Fibroblast of skin of left quadriceps (primary cell): ENCODE measurements at places on chromosomes 7 and 10.

- no peak for DNase-seq
Observed at GRCh38 chr7:2959828-2960599, 83.7 kb downstream of the CARD11 start.

GRCh38 chr7:1227814-1228544, 4.7 kb upstream of the UNCX start:
- DNase-seq: no peak

DNA sequence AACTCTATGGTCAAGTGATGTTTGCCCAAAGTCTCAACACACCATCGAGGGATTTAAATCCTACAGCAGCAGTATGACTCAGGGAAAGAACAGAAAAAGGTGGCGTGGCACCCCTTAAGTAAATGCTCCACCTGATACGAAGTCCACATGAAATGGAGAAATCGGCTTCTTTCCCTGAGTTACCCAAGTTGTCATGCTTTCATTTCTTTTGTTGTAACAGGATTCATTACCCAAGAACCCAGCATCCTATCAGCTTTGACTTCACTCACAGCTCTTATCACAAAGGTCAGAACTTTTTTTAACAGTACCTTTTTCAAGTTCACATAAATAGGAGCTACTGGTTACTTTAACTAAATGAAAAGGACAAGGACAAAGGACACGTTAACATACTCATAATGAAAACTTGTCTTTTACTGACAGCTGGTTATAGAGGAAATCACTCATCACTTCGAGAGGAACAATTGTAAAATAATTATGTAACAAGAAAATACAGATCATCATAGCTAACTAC, 219.8 kb upstream of the FRMD4A start:
- DNase-seq: no peak

- DNase-seq: no peak
Observed at GRCh38 chr7:73896454-73896853, 35.5 kb downstream of the TMEM270 start.

GRCh38 chr7:64651203-64651602, 14.7 kb upstream of the ZNF107 start:
- DNase-seq: no peak

- DNase-seq: no peak
Observed at GRCh38 chr7:139108266-139109187, 993 bp downstream of the ZC3HAV1 start.

GRCh38 chr10:101646364-101646763, 48.6 kb downstream of the FBXW4 start:
- no peak for DNase-seq

DNA sequence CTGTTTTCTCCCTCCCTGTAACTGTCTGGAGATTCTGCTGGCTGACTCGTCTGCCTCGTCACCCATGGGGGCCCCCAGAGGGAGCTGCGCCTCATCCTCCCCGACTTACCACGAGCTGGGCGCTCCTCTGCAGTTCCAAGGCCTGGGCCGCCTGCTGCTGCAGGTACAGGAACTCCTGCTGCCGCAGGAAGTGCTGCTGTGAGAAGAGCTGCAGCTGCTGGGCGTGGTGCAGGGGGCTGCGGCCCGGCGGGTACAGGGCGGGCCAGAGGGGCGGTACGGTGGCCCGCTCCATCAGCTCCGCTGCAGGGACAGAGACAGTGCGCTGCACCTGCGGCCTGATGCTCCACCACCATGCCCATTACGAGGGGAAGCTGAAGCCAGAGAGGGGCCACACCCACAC, 47.7 kb downstream of the TNRC18 start:
- DNase-seq: no peak

DNA sequence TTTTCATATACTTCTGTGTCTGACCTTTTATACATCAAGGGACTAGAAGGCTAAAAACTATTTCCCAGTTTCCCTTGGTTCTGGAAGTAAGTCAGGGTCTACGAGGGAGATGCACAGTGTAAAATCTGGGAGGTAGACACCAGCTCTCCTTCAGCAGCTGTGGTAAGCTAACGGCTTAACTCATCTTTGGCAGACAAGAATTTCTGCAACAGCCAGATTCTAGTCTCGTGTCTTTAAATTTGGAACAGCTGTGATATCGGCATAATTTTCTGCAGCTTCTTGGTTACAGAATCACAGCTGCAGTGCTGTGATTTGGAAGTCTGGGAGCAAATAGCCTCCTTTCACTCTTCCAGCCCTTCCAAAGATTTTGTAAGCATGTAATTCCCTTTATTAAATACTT, 37.4 kb upstream of the ABCB4 start:
- no peak for DNase-seq

DNA sequence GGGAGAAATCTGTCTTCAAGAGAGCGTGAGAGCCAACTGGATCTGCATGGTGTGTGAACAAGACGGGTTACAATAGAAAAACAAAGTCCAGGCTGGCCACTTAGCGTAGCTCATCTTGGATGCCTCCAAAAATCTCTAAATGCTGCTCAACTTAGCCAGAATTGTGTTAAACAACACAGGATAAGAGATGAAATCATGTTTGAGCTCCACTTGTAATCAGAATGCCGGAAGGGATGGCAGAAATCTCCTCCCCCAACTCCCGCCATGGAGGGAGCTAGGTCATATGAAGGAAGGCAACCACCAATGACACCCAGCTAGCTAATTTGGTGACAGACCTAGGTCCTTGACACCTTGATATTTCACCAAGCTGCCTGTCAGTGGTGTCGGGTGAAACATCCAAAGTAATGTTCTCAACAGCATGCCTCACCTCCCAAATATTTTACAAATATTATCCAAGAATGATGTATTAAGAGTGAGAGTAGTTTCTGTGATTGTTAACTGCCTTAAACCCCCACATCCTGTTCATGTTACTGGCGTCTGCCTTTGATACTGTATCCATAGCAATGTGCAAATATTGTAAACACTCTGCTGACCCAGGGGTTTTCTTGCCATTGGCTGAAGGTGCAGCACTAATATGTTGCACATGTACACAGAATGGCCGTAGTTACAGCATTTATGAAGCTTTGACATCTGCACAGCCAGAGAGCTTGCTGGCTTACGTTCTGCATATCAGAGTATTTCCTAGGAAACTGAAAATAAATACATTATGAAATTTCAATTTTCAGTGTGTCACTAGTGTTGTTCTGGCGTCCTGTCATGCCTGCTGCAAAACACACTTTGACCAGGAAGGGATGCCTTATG, 25.8 kb downstream of the TMEM254 start:
- peak; percentile 76 for DNase-seq

DNA sequence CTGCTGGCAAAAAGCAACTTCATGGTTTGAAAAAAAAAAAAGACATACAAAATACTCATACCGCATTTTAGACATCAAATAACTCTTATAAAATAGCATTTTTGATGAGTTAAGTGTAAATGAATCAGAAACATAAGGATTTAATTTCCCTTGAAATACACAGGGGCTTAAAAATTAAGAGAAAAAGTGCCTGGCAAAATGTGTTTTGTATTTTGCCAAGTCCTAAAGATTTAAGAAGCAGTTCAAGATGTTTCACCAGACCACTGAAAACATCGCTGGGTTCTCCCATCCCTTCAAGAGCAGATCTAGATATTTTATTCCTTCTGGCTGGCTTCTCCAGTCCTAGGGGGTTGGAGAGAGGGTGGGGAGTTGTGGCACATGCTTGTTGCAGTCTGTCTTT, 396.4 kb downstream of the INHBA start:
- DNase-seq: peak; percentile 44

DNA sequence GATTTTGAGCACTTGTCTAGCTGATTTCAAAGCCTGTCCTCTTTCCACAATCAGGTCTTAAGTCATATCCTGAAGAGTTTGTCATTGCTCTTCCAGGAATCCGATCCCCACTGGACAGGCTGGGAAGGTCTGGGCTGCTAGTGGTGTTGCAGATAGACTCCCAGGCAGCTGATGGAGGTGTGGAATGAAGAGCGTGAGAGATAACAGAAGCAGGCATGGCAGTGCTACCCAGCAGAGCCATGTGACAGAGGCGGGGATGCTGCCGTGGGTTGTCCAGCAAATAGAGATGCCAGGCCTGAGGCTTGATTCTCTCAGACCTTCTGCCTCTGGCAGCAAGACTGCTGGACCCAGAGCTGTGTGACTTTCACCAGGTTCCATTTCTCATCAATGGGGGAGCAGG, 116.5 kb upstream of the EEPD1 start:
- no peak for DNase-seq

GRCh38 chr10:7700577-7701125, 2.5 kb upstream of the ITIH2 start:
- DNase-seq: no peak

GRCh38 chr10:83564889-83565588, 574.3 kb upstream of the GHITM start:
- no peak for DNase-seq

DNA sequence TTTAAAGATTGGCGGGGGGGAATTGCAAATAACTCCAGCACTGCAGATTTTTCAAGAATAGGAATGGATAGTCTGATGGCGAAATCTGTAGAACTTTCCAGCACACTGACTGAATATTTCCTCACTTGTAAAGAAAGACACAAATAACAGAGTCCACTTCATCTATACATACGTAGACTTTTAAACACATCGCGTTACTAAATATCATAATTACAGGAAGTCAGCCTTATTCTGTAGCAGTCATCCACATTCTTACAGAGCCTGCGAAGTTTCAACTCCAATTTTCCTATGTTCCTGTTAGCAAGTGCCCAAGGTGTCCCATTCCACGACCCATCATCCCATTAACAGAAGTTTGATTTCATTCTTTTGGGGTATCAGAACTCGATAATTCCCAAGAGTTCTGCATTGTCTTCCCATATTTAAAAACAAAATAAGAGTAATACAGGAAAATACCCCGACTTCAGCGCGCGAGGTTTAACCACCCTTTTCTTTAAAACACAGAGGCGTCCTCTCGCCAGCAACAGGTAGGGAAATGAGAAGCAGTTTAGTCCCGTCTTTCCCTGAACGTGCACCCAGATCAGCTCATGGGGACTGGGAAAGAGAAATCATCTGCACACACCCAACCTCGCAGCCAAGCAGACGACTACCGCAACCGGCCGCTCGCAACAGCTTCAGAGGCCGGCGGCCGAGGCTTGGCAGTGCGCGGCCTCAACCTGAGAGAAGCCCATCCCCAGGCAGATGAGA, 880 bp downstream of the HERC4 start:
- DNase-seq: no peak

DNA sequence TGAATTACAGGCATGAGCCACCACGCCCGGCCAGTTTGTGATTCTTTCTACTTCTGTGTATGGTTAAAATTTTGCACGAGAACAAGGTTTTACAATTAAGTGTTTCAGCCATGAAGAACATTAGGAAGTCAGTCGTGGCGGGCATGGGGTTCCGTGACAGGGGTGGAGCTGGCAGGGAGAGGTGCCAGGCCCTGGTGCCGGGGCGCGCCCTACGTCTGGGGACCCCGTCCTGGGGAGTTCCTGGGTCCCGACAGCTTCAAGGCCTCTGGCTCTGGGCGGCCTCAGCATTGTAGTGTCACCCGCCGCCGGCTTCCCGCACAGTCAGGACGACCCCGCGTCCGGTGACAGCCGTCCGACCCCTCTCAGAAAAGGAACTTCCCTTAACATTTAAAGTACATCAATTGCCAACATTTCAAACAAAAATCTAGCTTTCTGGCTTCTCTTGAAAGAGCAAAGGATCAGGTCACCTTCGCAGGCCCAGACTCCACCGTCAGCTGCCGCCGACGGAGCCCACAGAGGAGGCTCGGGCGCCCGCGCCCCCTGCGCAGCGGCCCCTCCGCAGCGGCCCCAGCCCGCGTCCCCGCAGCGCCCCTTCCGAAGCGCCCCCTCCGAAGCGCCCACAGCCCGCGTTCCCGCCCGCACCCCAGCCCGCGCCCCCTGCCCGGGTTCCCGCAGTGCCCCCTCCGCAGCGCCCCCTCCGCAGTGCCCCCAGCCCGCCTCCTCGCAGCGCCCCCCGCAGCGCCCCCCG, 23.2 kb upstream of the MKI67 start:
- no peak for DNase-seq

- no peak for DNase-seq
Observed at GRCh38 chr10:32943395-32943794, 14.6 kb downstream of the ITGB1 start.

- DNase-seq: no peak
Observed at GRCh38 chr7:3558400-3558799, 257.3 kb downstream of the SDK1 start.

DNA sequence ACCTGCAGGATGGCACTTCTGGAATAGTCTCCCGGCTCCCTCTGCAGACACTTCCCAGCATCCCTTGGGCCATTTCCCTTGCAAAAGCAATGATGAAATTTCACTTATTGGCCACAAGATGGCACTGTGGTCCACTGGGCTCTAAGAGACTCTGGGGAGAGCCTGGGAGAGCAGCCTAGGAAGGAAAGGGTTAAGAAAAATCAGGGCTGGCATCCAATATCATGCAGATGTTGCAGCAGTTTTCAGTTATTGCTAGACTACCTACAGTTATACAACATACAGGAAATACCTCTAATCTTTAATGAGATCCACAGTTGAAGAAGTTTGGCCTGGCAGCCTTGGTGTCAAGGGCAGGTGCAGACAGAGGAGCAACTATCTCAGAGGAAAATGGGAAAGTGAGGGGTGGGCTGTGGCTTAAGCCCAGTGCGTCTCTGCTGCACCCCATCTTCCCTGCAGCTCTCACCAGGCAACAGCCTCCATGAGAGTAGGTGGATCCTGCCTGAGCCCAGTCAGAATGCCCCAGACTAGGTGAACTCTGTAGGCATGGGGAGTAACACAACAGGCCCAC, 100.2 kb upstream of the PRSS58 start:
- DNase-seq: peak; percentile 65

- DNase-seq: peak; percentile 94
Observed at GRCh38 chr10:89147256-89147655, 59.9 kb downstream of the CH25H start.

DNA sequence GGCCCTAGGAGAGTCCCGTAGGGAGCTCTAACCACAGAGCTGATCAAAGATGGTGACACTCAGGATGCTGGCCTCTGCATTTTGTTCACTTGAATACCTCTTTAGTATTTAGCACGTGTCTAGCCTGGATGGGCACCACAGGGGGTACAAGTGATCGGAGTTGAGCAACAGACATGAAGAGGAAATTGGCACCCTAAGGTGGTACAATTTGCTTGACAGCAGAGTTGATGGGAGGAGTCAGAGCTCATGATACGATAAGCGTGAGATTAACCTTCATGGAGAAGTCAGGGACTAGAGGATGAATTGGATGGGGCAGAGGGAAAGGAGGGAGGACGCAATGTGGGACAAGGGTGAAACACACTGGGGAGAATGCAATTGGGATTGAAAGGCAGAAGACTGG, 9.9 kb upstream of the ZNF212 start:
- DNase-seq: no peak

- no peak for DNase-seq
Observed at GRCh38 chr7:142280263-142280662, 22.4 kb upstream of the PRSS58 start.

DNA sequence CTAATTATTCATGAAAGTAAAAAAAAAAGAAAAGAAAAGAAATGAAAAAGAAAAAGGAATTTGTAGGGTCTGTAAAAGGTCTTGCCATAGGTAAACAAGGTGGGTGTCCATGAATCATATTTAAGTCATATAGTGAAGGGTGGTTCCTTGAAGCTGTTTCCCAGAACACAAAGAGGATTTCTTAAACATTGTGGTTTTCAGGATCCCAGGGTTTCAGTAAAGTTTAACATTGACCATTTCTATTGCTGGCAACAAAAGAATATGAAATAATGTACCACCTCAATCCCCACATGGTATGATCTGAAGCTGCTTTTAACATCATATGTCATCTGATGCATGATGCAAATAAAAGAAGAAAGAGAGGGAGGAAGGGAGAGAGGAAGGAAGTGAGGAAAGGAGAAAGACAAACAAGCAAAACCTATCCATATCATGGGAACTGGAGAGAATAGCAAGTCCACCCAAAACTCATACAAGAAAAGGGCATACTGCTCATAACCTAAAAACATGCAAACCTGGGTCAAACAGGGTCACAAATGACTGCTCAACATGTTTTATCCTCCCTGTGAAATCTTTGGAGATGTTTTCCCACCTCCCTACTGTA, 663.5 kb downstream of the SORCS1 start:
- DNase-seq: no peak
